Hippocampal formation (tissue), 2 donors: ENCODE measurements at places on chromosomes 1 and 21.

- DNase-seq: no peak
These were observed 188.2 kb downstream of the KAZN start for GRCh38 chr1:14786681-14787080.

- DNase-seq: no peak
These were observed 30.9 kb downstream of the SLC27A3 start for GRCh38 chr1:153805886-153806719.

- no peak for DNase-seq
These were observed 39.3 kb downstream of the MTARC1 start for GRCh38 chr1:220825819-220826551.

DNA sequence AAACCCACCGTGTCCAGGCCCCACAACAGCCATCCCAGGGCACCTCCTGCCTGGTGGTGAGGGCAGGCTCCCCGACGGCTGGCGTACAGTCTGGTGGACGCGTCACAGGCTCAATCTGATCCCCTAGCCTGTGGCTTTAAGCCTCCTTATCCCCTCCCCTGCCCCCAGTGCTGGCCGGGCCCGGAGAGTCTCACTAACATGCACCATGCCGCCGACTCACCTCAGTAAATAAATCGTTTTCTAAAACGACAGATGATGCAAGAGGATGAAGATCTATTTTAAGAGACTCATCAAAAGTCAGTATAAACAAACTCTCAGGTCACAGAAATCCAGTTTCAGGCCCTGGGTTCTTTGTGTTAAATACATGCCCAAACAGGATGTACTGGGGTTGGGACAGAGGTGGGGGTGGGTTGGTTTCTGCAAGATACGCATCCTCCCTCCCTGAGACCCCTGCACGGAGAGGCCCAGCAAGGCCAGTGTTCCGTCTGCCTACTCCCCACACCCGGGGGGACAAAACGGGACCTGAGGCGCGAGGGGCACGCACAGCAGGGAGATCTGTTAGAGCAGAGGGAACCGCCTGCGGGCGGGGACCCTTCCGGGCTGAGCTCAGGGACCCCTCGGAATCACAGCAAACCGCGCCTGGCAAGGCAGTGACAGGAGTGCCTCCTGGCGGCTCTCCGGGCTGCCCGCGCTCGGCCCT lies 3.1 kb downstream of the PANK4 start:
- DNase-seq: no peak
